Activated T-helper 1 cell treated with anti-CD3 and anti-CD28 coated beads, Interleukin-12 subunit alpha, Interleukin-12 subunit beta, Interleukin-2, Interleukin-4 antibody, amounts not matched to agents 30 ng/mL and 10 ng/mL and 1 ng/mL, durations not matched to agents 14 hours and 24 hours and 36 hours (primary cell): ENCODE measurements at places on chromosomes 3 and 15.

DNA sequence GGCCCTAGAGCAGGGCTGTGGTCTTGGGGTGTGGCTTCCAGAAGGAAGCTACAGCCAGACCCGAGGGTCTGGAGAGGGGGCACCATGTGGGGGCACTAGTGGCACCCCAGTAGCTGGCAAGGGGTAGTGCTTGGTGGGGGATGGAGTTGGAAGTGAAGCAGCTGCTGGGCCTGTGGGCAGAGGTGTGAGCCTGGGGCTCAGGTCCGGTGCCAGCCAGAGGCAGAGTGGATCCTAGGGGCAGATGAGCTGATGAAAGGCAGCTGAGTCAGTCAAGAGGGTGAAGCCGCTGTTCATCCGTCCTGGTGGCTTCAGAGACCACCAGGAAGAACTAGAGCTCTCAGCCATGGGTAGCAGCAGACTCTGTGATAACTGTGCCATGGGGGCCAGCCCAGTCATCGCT lies 172.6 kb downstream of the TBC1D2B start:
- no peak for DNase-seq

DNA sequence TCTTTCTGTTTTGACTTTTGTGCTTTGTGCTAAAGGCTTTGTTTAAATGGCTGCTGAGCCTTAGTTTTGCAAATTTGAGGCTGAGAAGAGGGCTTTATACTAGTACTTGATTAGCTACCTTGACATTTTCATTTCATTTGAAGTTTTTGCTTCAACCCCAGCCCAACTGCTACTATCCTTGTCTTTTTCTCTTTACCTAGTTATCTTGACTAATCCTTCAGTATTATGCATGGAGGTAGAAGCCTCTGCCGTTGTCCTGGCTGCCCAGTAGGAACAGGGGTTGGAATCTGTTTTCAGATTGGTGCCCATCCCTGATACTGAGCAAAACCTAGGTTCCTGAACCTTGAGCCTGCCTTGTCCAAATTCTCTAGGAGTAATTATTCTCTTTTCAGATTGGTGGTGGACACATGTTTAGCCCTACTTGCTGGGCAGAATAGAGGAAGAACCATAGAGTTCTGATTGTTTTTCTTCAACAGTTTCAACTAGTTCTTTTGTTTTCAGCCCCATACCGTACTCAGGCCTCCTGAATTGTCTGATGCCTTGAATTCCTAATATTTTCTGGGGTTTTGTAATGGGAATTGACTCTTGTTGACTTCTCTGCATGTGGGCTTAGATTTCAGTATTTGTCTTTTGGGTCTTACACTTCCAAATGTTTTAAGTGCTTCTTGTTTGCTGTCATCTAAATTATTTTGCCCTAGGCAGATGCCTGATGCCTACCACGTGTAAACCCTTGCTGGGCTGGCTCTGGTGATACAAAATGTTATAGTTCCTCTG lies 143.2 kb downstream of the DOCK3 start:
- DNase-seq, result no peak

GRCh38 chr3:118938183-118938961 lies 96.3 kb downstream of the IGSF11 start:
- no peak for DNase-seq

GRCh38 chr15:89494941-89495637 lies 1.3 kb downstream of the RHCG start:
- no peak for DNase-seq

DNA sequence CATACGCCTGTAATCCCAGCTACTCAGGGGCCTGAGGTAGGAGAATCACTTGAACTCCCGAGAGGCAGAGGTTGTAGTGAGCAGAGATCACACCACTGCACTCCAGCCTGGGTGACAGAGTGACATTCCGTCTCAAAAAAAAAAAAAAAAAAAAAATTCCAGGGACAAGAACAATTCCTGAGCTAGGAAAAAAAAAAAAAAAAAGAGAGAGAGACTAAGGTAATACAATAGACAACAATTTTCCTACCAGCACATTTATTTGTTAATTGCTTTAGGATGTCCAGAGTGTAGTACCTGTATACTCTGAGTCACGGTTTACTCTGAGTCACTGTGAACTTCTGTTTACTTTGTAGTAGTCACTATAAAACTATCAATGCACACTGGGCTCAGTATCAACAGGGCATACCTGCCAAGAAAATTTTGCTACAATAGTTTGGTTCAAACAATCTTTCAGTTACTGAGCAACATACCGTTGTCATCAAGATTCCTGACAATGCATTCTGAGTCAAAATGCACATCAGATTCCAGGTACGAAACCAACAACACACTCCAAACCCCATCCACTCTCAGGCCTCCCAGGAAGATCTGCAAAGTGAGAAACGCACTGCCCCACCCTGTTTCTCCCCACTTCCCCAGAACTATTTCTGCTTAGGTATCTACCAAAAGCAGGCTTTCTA lies 28.3 kb downstream of the IGF2BP2 start:
- DNase-seq, result no peak
